GM12892 (cell line): ENCODE measurements at places on chromosomes 6 and 20.

GRCh38 chr6:118295336-118295735, 252.8 kb upstream of the PLN start:
- DNase-seq: no peak

GRCh38 chr6:28875191-28875747, 48.5 kb downstream of the TRIM27 start:
- DNase-seq: no peak

DNA sequence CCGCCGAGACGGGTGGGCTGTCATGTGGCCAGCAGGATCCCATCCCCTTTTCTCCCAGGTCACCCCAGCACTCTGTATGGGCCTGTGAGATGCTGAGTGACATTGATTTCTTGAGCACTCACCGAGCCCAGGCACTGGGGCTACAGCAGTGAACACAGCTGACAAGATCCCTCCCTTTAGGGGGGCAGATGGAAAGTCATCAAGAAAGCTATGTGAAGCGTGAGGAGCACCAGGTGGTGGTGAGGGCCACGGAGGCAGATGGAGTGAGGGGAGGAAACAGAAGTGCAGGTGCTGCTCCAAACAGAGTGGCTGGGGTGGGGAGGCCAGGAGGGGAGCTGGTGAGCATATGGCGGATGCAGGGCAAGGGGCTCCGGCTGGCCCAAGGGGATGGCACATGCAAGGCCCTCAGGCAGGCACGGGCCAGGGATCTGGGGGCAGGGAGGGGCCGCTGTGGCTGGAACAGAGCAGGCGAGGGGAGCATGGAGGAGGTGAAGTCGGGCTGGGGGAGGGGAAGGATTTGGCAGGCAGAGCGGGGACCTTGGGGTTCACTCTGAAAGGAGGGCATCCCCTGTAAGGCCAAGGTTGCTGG, 184.0 kb downstream of the BMP7 start:
- DNase-seq: no peak

DNA sequence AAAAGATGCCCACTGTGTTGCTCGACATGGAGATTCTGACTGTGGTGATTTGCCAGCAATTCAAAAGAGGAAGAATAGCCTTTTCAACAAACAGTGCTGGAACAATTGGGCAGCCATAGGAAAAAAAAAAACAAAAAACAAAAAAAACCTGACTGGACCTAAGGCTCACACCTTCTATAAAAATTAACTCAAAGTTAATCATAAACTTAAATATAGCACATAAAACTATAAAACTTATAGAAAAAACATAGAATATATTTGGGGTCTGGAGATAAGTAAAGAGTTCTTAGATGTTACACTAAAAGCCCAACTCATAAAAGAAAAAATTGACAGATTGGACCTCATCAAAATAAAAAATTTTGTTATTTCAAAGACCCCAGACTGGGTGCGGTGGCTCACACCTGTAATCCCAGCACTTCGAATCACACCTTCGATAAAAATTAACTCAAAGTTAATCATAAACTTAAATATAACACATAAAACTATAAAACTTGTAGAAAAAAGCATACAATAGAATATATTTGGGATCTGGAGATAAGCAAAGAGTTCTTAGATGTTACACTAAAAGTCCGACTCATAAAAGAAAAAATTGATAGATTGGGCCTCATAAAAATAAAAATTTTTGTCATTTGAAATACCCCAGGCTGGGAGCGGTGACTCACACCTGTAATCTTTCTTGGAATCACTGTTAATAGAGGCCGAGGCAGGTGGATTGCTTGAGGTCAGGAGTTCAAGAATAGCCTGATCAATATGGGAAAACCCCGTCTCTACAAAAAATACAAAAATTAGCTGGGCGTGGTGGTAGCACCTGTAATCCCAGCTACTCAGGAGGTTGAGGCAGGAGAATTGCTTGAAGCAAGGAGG, 115.6 kb upstream of the FAM83B start:
- no peak for DNase-seq

DNA sequence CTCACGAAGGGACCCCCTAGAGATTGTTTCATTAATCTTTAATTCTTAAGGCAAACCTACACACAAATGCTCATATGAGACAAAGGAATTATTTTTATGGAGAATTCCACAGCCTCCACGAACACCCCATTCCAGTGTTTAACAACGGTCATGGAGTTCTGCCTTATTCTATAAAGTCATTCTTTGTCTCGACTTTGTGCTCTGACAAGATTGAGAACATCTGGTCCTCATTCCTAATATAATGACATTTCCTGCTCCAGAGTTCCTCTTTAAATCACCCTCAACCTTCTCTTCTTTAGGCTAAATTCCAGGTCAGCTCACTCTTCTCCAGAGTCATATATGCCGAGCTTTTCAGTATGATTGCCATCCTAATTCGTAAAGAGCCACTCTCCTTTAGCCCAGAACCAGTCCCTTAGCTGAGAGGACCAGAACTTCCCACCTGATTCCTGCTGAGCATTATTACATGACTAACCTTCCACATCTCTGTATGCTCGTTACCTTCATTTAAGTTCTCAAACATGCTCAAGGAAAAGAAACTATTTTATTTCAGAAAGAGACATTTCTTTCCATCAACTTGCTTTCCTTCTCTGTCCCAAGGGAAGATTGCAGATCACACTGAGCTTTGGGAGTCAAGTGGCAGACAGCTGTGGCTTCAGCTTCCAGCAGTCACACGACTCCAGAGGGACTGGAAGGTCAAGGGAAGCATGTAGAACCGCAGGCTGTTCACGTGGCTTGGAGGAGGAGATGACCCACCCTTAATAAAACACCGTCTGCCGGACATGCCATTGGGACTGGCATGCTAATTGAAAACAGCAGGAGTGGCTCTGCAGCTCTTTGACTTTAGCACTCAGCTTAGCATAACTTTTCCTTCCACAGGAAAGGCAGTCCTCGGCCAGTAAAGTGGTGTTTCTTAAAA, 467.1 kb upstream of the HSF2 start:
- no peak for DNase-seq

- no peak for DNase-seq
These were observed 20.4 kb upstream of the NOTCH4 start for GRCh38 chr6:32244270-32244669.

DNA sequence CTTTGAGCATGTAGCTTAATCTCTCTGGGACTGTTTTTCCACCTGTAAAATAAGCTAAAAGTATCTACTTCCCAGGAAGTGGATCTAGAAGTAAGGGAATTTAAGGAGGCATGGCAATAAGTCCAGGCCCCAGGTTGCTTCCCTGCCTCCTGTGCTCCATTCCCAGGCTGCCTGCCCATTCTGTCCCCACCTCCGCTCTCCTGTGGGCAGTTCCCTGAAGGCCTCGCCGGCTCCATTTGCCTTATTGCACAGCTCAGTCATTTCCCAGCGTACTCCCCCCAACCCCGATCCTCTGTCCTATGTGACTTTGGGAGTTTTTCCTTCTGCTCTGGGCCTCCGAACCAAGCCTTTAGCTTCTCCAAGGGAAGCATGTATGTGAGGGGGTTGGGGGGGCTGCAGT, 4.6 kb downstream of the SLC29A1 start:
- DNase-seq: no peak

DNA sequence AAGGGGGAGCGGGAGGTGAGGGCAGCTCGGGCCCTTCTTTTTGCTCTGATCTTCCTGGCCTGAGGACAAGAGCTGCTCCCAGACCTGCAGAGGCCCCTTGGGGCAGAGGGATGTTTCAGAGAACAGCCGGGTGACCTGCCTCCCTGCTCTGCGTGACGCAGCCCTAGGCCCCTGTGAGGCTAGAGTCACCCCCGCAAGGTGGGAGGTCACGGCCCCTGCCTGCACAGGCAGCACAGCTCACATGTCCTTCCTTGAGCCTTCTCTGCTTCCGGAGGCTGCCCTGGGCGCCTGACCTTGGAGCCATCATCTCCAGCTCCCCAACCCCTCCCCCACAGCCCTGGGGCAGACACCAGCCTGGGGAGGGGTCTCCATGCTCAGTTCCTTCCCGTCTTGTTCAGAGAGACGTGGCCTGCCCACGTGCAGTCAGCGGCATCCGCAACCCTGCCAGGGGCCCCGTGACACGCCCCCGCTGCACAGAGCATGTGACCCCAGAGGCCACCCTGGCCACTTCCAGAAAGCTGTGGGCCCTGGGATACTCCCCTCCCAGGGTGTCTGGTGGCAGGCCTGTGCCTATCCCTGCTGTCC, at the start of gene BIRC7:
Gene BIRC7, plus strand, starts transcription at position 507 of the 585 bp plus-strand sequence. CDS start 192 bp downstream, outside the sequence.
- DNase-seq: no peak

DNA sequence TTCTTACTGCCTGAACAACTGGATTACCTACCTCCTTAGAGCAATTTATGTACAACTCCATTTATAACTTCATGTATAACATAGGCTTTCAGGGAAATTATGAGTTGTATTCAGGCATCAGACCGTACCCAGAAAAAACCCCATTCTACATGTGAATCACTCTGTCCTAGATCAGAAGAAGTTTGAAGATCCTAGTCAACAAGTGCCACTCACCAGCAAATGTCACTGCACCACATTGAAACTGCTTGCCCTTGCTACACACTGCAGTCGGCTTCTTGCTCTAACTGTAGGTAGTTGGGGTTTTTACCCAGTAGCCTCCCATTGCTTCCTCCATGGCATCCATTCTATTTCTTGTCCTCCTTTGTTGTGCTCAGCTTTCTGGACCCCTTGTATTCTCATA, 132.4 kb downstream of the DNAH8 start:
- no peak for DNase-seq

- DNase-seq: no peak
These were observed 62.7 kb downstream of the THBS2 start for GRCh38 chr6:169190970-169191369.

DNA sequence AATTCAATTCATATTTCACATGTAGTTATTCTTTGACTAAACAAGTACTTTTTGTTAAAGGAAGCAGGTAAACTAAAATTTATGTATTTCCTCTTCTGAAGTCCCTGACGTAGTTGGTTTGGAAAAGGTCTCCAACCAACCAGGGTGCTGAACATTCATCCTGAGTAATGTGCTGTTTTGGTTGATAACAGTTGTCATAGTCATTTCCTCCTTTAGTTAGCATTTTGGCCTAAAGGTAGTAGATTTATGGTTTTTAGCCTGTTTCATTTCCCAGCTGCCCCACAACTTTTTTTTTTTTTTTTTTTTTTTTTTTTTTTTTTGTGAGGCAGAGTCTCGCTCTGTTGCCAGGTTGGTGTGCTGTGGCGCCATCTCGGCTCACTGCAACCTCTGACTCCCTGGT, 382.8 kb upstream of the FLRT3 start:
- DNase-seq: no peak

DNA sequence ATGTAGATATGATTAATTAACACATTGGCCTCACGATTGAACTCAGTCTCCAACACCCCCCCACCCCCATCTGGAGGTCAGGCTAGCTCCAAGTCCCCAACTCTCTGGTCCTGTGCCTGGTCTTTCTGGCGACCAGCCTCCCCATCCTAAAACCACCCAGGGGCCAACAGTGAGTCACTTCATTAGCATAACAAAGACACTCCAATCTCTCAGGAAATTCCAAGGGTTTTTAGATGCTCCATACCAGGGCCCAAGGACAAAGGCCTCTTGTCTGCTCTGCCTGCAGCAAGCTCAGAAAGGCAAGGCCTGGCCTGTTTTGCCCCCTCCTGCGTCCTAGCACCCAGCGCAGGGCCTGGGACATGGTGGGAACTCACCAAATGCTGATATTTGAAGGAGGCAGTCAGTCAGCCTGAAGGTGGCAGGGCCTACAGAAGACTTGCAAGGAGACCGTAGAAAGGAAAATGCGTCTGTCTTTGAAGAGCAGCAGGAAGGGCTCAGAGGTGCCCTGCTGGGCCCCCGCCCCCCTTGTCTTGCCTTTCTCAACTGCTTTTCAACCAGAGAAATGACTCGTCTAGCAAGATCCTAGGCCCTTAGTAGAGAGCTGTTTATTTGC, 184.7 kb downstream of the CDH4 start:
- DNase-seq: no peak

DNA sequence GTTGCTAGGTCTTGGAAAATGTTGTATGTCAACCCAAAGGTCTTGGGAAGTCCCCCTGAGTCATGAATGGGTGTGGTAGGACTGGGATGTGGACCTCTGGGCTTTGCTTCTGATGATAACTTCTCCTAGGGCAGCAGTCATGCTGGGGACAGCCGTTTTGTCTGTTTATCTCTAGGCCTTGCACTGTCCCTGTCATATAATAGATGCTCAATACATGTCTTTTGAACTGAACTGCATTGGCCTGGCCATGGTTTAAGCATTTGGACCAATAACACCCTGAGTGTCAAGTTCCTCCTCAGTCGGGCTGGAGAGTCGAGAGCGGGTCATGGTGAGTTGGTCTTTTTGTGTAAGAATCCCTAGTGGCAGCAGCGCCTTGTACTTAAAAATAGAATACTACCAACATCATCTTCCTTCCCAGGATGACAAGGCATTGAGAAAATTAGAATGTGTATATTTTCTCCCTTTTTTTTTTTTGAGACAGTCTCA, 43.1 kb downstream of the E2F3 start:
- no peak for DNase-seq

GRCh38 chr6:46220352-46221221, 49.8 kb upstream of the ENPP5 start:
- DNase-seq: no peak

GRCh38 chr6:34475238-34475682, 9.4 kb downstream of the PACSIN1 start:
- no peak for DNase-seq

GRCh38 chr6:52642368-52642767, 28.5 kb upstream of the TMEM14A start:
- DNase-seq: no peak

- no peak for DNase-seq
These were observed 218.5 kb downstream of the ARHGAP18 start for GRCh38 chr6:129491436-129491835.

GRCh38 chr6:88612631-88613030, 350.8 kb downstream of the RNGTT start:
- DNase-seq: no peak

- DNase-seq: no peak
These were observed 23.8 kb downstream of the BPIFB1 start for GRCh38 chr20:33306807-33307206.

DNA sequence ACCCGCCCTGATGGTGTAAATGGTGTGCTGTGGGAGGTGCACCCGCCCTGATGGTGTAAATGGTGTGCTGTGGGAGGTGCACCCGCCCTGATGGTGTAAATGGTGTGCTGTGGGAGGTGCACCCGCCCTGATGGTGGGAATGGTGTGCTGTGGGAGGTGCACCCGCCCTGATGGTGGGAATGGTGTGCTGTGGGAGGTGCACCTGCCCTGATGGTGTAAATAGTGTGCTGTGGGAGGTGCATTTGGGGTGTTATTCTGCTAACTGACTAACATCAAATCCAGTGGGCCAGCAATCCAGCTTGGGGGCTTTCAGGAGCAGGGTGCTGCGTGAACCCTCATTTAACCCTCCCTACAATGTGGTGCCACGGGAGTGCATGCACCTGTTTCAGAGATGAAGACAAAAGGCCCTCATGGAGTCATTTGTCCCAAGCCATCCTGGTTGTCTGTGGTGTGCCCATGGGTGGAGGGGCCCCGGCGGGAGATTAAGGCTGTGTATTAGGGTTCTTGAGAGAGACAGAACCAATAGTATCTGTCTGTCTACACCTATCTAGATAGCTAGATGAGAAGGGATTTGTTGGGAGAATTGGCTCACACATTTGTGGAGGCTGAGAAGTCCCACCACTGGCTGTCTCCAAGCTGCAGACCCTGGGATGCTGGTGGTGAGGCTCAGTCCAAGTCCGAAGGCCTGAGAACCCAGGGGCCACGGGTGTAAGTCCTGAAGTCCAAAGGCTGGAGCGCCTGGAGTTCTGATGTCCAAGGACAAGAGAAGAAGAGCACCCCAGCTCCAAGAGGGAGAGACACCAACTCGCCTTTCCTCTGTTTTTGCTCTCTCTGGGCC, 39.2 kb downstream of the TMEM242 start:
- DNase-seq: no peak

- DNase-seq: no peak
These were observed 38.6 kb downstream of the CEBPB start for GRCh38 chr20:50229156-50229607.
